Stimulated activated CD4-positive, alpha-beta T cell treated with anti-CD3 and anti-CD28 coated beads, TNF-alpha, amount 100 ng/mL, for 24 hours (primary cell): ENCODE measurements at places on chromosomes 1 and 21.

DNA sequence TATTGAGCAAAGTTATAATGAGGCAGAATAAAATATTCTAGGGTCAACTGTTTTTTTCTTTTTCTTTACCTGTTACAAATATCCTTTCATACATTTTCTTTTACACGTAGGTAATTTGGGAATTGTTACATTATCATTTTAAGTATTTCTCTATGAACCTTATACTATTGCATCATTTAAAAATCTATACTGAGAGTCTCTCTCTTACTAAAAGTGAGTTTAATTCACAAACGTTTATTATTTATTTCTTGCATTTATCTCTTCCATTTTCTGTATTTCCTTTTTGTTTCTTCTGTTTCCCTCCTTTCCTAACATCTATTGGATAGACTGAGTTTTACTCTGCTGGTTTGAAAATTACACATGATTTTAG lies 25.4 kb upstream of the CLCA4 start:
- no peak for DNase-seq

DNA sequence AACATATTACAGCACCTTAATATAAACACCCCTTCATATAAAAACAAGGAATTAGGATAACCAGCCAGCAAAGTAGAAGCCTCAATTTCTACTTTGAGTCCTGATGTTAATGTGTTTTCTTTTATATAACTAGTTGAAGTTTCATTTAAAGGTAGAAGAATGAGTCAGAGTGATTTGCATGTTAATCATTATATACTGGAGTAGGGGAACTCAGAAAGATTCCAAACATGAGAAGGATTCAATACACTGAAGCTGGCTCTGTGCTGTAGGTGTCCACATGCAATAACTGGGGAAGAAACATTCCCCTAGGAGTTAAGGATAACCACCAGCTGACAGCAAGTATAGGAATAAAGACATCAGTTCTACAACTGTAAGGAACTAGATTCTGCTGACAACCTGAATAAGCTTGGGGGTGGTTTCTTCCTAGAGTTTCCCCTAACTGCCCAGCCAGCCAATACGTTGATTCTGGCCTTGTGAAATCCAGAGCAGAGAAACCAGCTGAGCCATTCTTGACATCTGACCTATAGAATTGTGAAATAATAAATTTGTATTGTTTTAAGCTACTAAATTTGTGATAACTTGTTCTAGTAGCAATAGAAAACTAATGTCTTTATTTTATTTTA lies 33.4 kb upstream of the RNPC3 start:
- DNase-seq: no peak

DNA sequence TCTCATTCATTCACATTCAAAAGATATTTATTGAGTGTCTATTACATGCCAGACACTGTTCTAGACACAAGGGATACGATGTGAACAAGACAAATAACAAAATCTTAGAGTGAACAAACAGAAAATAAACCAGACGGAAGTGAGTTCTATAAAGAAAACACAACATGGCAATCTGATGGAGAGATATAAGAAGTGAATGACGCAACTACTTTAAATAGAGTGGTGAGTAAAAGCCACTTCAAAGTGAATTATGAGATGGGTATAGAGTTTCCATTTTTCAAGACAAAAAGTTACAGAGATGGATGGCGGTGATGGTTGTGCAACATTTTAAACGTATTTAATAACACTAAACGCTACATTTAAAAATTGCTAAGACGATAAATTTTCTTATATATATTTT lies 75.4 kb downstream of the CEP170 start:
- DNase-seq: no peak

GRCh38 chr1:205947024-205947423 lies 3.8 kb upstream of the SLC26A9 start:
- no peak for DNase-seq

- no peak for DNase-seq
Observed at GRCh38 chr1:232328486-232329102, 301.3 kb downstream of the SIPA1L2 start.

GRCh38 chr21:26131554-26131953 lies 39.0 kb downstream of the APP start:
- DNase-seq: no peak

DNA sequence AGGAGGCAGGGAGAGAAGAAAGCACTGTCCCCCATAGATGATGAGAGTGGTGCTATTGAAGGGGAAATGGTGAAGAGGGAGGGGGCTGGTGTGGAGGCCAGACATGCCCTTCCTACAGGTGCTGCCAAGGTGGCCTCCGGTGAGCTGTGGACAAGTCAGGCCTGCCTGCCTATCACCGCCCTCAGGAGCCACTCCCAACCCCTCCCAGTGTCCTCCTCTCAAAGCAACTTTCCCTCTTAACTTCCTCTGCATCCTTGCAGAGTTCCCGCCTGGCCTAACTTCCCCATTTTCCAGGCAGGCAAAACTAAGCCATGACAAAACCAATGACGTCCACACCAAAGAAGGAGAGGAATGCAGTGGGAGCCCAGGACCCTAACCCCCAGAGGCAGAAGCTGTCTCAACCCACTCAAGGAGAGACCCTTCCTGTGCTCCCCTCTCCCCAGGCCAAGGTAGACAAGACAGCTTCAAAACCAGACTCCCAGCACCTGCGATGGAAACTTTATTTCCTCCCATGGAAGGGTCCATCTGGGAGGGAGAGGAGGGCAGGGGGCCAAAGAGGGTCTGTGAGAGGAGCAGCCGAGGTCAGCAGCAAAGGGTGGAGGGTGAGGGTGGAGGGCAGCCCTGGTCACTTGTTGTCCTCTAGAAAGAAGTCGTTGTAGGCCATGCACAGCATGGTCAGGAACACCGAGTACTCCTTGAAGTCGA lies 1.0 kb upstream of the S100A6 start:
- DNase-seq: no peak

DNA sequence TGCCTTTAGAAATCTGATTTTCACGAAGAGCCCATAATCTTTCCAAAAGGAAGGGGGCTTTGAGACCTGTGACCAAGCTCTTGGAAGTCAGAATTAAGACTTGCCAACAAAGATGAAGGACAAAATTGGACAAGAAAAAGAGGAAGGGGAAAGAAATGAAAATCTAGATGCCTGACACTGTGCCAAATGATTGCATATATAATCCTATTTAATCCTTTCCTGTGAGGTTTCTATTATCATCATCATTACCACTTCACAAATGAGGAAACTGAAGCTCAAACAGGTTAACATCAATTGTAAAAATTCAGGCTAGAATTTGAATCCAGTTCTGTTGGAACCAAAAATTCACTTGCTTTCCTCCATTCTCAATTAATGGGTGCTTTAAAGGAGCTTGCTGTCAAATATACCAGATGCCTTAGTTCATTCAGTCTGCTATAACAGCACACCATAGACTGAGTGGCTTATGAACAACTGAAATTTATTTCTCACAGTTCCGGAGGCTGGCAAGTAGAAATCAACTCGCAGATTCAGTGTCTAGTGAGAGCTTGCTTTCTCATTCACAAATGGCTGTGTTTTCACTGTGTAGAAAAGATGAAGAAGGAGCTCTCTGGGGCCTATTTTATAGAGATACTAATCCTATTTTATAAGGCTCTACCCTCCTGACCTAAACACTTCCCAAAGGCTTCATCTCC lies 197.5 kb upstream of the ST6GALNAC5 start:
- no peak for DNase-seq

GRCh38 chr1:227318853-227319607 lies 738 bp upstream of the CDC42BPA start:
- DNase-seq: no peak

DNA sequence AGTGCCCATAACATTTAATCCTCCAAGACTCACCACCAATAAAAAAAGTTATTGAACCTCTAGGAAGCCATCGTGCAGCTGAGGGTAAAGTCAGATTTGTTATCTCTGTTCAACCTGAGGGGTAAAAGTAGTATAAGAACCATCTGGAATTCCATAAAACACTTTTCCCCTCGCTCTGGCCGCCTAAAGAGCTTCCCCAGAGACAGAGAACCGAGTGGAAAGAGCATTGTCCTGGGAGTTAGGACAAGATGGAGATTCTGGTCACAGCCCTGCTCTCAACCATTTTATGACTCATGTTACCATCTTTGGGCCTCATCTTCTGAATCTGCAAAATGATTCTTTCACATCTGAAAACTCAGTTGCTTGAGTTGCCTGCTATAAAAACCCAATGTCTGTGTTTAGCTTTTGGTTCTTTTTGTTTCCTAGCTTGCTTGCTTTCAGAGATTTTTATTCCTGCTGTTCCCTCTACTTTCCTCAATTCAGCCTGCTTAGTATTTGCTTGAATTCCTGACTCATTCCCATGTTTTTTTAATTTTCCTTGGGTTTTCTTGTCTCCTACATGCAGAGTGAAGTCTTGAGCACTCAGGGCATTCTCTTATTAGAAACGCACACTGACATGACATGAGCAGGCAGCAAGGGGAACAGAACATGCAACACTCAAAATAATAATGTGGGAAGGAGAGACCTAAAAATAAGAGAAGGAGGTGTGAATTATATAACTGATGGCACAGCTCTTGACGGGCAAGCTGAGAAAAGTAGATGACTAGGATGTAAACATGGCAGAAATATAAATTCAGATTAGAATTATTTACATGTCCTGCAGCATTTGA lies 1.7 kb downstream of the EPHX4 start:
- DNase-seq: no peak

- no peak for DNase-seq
Observed at GRCh38 chr1:3541936-3542335, 69.4 kb downstream of the MEGF6 start.

DNA sequence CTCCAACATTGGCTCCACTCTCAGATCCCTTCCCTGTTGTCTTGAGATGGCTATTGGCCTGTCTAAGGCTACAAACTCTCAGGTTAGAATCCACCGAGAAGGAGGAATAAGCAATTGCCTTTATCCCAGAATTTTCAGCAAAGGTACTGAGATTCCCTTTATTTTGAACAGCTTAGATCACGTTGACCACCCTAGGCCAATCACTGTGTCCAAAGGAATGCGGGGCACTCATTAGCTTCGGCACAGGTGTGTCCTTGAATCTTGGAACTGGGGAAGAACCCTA lies 6.9 kb downstream of the S100A11 start:
- DNase-seq: no peak

DNA sequence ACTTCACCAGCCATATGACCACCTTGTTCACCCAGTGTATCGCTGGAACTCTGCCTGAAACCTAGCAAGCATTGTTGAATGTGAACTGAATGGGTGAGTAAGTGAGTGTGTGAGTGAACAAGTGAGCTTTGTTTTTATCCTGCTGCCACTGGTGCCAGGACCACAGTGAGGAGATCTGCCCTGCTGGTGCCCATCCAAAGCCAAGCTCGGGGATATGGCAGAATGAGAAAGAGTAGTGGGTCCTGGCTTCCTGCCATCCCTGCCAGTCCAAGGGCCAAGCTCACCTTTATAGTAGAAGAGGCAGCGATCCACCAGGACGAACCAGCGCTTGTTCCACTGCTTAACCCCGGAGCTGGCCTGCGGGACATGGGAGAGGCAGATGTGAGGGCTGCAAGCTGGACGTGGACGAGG lies 53.4 kb upstream of the GOLT1A start:
- no peak for DNase-seq

GRCh38 chr21:35521293-35521692 lies 472.2 kb upstream of the RUNX1 start:
- no peak for DNase-seq

DNA sequence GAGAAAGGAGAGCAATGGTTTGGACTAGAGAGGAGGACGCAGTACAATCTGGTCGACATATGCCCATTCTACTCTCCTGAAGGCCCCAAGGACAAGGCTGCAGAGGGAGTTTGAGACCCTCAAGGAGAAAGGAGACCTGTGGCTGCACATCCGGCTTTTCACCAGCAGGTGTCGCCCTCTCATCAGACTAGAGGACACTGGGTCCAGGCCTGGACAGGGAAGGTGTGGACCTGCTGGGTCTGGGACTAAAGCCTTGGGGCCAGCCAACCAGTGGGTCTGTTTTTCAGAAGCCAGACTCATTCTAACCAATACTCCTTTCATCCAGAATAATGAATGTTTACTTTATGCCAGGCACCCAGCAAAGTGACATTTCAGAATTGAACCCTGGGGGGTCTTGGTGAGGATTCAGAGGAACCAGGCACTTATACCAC lies 5.0 kb downstream of the SRARP start:
- peak; percentile 48 for DNase-seq

GRCh38 chr1:1541956-1542765 lies 1.7 kb upstream of the TMEM240 start:
- no peak for DNase-seq

- no peak for DNase-seq
Observed at GRCh38 chr21:43290421-43291346, 121.9 kb downstream of the CRYAA start.

GRCh38 chr1:216785737-216786136 lies 62.5 kb upstream of the ESRRG start:
- no peak for DNase-seq

DNA sequence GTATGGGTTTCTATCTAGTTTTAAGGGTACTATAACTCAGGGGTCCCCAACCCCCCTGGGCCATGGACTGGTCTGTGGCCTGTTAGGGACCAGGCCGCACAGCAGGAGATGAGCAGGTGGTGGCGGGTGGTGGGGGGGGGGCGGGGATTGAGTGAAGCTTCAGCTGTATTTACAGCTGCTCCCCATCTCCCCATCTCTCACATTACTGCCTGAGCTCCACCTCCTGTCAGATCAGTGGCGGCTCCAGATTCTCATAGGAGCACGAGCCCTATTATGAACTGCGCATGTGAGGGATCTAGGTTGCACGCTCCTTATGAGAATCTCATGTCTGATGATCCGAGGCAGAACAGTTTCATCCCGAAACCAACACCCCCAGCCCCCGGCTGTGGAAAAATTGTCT lies 95.1 kb upstream of the SLC45A1 start:
- DNase-seq: no peak

- DNase-seq: no peak
Observed at GRCh38 chr1:23726686-23727085, 16.6 kb upstream of the ELOA start.

DNA sequence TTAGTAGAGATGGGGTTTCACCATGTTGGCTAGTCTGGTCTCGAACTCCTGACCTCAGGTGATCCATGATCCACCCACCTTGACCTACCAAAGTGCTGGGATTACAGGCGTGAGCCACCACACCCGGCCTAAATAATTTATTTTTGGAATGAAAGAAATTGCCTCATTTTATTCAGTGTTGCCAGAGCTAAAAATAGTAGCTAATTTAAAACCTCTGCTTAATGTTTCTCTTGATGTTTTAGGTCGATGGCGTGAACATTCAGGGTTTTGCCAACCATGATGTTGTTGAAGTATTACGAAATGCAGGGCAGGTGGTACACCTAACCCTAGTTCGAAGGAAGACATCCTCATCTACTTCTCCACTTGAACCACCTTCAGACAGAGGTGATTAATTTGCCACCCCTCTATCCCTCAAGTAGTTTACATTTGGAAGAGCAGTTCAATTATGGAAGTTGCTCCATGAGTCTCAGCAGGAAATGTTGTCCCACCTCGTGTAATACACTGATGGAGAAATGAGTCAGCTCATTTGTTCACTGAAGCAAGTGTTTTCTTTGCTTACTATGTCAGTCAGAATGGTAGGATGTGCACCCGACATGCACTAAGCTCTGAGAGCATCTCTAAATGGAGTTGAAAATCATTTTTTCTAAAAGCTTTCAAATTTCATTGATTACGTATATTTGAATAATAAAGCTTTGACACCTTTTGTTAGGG lies 54.9 kb downstream of the PATJ start:
- no peak for DNase-seq
